ENCODE measurements at places on chromosomes 4 and X.

- DNase-seq: no peak
Observed at GRCh38 chrX:68133181-68133580, 300.1 kb downstream of the OPHN1 start.

GRCh38 chr4:151094290-151094751 lies 5.1 kb upstream of the RPS3A start:
- no peak for DNase-seq

DNA sequence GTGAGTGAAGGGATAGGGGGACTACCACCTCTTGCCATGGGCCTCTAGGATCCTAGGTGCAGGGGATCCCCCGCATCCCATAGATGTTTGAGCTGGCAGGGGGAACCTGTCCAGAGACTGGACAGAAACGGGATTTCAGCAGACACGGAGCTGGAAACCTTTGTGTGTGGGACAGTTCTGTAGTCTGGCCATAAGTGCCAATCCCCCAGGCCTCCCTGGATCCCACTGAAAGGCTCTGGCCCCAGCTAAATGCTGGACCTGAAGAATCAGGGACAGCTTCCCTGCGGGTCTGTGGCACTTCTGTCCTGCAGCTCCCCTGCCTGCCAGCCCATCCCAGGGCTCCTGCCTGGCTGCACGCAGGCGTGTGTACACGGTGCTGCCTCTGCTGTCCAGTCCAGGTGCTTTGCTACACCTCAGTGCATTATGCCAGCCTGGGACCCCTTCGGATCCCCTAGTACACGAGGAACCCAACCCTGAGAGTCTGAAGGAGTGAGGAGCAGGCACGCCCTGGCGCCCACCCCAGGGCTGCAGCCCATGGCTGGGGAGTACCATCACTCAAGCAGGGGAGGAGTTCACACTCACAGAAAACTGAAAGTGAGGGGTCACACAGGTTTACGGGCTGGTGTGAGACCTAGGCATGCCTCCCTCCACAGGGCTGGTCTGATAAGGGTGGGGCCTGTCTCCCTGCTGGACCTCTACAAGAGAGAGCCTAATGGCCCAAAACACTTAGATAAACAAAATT lies 703.0 kb downstream of the ARAP2 start:
- DNase-seq: no peak

DNA sequence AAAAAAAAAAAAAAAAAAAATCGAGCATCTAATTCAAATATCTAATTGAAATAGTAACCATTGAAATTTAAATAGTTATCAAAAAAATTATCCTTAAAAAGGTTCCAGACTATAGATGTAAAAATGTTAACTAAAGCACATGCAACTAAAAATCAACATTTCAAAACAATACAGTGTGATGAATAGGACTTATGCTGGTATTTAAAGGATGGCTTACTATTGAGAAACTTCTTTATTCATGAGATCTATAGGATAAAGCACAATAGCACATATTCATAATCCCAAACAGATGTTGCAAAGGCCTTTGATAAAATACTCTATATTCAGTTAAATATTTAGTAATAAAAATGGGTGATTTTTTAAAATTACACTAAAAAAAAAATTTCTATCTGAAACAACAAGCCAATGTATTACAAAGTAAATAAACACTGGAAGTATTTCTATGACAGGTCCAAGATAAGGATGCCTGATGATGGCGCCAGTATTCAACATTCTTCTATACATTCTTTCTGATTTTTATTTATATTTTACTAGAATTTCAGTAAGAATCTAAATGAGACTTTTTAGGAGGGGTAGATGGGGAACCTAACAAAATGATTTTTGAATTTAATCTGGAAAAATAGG lies 26.3 kb downstream of the DCLK2 start:
- no peak for DNase-seq

- DNase-seq: no peak
Observed at GRCh38 chr4:126168484-126168883, 853.7 kb downstream of the FAT4 start.

DNA sequence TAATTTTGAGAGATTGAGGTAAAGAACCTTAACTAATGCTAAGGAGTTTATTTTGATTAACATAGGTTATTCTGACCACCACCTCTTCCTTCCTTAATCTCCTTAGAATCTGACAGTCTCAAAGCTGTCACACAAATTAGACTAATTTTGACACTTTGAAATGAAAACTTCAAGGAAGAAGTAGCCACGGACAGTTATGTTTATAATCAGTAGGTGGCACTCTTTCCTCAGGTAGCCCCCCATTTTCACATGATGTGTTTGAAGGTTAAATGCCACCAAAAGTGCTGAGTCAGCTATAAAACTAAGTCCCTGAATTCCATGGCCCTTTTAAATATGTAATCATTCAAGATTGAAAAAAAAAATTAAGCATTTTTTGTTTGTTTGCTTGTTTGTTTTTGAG lies 22.4 kb downstream of the TMEM33 start:
- DNase-seq: peak; percentile 58

GRCh38 chr4:151099976-151100417 lies 569 bp downstream of the RPS3A start:
- DNase-seq: peak; percentile 47

DNA sequence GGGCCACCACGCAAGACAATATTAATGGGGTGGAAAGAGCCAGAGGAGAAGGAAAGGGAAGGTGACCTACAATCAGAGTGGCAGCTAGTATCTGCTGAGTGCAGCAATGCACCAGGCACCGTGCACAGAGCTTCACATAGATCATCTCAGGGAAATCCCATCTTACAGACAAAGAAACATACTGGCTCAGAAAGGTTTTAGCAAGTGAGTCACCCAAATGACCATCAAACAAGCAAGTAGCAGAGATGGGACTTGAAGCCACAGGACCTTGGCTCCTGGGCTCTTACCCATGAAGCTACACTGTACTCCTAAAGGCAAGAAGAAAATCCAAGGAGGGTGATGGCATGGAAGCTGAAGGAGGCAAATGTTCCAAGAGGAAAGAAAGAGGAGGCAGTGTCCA lies 6.8 kb downstream of the ANXA5 start:
- DNase-seq: peak; percentile 33

DNA sequence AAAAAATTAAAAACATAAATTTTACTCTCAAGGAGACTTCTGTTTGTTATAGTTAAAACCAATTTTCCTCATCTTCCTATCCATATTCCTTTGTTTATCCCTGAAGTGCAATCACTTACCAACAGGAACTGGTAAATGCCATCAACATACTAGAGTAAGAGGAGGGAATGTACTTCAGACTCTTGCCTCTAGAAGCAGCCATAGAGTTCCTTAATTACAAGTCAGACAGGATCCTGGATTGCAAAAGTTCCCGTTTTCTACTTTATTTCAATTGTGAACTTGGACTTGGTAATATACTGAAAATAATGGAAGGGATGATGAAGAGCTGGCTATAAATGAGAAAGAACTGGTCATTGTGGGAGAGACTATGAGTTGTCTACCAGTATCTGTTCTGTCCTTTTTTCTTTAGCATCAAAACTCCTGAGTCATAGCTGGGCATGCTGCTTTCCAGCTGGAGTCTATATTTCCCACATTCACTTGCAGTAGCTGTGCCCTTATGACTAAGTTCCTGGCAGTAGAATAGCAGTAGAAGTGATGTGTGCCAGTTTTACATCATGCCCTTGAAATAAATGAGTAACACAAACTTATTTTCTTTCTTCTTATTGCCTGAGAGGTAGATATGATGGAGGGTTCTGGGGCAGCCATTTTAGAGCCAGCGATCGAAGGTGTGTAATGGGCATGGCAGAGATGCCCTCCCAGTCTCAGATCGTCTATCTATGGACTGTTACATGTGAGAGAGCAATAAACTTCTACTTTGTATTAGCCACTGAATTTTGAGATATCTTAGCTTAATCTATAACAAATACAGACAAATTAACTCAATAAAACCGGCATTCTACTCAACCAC lies 26.8 kb upstream of the SPARCL1 start:
- peak; percentile 85 for DNase-seq

DNA sequence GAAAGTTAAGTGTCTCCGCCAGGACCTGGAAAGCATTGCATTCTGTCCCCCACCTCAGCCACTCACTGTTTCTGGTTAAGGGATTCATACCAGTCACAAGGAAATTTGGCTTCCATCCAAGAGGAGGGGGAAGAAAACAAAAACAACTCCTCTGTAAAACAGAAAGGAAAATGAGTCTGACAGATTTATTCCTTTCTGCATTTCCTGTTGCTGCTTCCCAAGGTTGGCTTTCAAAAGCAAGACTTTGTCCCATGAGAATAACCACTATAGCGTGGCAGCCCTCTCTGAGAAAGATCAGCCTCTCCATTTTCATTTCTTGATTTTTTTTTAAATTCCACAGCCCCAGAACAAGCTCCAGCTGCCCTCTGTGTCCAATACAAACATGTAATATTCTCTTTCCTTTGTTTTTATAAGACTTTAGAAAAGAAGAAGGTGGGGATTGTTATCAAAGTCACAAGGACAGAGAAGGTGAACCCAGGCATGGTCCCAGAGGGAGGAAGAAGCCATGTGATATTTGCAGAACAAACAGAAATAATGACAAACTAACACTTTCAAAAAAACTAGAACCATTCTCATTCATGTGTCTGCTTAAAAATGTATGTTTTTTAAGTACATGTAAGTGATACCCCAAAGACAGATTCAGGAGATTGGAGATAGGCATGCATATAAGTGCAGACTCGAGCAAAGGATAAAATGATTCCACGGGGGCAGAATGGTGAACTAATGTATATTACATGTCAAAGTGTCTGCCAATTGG lies 90.7 kb upstream of the DCLK2 start:
- no peak for DNase-seq

DNA sequence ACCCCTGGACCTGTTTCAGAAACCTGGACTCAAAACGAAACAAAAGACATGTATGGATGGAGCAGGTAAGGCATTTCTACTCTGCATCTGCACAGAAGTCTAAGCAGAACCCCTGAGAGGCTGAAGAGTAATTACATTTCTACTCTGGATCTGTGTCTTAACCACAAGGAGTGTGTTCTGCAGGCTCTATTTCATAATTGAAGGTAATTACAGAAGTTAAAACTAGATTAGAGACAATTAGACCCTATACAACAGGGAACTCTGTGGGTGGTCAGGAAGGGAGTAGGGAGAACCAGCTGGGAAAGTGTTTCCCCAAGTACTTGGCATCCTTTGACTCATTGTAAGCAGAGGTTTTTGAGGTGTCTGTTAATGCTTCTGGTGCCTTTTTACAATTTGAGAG lies 69.8 kb downstream of the IGSF1 start:
- DNase-seq: no peak

- DNase-seq: peak; percentile 20
Observed at GRCh38 chrX:17405225-17405969, 30.4 kb downstream of the NHS start.

DNA sequence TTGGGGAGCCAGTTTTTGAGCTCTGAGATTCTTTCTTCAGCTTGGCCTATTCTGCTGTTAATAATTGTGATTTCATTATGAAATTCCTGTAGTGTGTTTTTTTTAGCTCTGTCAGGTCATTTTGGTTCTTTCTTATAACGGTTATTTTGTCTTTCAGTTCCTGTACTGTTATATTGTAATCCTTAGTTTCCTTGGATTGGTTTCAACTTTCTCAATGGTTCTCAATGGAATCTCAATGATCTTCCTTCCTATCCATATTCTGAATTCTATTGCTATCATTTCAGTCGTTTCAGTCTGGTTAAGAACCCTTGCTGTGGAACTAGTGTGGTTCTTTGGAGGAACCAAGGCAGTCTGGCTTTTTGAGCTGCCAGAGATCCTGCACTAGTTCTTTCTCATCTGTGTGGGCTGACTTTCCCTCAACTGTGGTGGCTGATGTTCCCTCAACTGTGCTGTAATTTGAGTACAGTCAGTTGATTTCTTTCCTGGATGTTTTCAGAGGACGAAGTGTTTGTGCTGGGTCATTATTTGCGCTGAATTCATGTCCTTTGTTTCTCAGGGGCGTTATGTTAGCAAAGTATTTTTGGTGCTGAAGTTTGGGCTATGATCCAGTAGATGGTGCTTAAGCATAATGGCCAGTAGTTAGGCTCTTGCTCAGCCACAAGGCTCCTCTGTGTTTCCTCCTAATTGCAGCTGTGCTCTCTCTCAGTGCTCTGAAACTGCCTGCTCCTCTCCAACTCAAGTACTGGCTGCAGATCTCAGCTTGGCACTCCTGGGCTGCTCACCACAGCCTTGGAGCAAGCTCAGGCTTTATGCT lies 27.5 kb downstream of the ENPEP start:
- no peak for DNase-seq

DNA sequence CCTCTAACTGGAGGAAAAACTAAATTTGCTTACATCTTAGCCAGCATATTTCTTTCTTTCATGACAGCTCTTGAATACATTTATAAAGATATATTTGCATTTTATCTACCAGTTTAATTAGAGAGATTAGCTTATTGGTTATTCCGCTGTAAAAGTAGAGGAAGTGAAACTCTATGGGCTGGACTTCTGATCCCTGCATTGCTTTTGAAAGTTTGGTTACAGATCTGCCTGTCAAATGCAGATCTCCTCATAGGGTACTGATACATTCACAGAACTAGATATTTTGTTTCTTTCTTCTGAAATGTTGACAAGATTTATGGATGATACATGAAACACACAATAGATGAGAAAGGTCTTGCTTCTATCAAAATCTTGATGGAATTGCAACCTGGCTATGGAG lies 581.4 kb upstream of the AADAT start:
- DNase-seq: no peak

- no peak for DNase-seq
Observed at GRCh38 chrX:106748377-106748776, 21.9 kb downstream of the RNF128 start.

DNA sequence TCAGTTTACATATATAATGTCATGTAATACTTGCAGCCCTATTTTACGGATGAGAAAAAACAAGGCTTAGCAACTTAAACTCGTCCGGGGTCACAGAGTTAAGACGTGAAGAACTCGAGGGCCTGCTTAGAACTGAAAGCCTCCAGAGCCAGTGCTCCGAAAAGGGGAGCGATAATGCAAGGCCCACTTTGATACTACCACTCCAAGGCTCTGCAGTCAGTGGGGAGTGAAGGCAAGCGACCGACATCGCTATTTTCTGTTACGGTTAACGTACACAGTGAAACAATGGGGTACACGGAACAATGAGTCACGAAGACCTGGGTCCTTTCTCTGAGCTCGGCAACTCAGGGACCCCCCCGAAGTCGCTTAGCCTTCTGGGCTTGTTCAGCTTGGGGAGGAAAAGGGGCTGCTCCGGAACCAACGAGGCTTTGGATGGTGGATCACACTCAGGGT lies 965 bp downstream of the PPA2 start:
- no peak for DNase-seq

DNA sequence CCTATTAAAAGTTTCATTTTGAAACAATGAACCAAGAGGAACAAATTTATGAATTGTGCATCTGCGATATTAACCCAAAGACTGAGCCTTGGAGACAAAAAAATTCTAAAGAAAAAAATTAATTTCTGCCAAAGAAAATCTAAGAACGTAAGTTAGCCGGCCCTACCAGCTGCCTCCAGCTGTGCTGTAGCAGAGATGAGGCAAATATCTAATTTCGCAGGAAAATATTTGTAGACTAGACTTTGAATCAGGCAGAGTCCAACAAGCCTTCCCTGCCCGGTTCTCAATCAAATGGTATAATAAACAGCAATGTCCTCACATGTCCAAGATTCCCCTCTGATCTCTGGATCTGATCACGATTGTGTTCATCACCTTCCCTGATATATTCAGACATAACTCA lies 21.2 kb upstream of the SMIM20 start:
- DNase-seq: no peak
